ENCODE measurements at places on chromosomes 13 and 19. TPM values are rescaled to one million over a fixed set of nuclear protein-coding genes. Genes with fewer than 3 reads are reported as not detected.

The MEX3D gene
- total RNA-seq, result 70.2 TPM

The MYO1F gene
- 0.09 TPM for total RNA-seq

The JSRP1 gene
- total RNA-seq, result not detected

The MADCAM1 gene
- under 0.01 TPM for total RNA-seq

The NALCN gene
- total RNA-seq, result 7.3 TPM

The FLT3 gene
- not detected for total RNA-seq

The C1QTNF9B gene
- total RNA-seq, result not detected

The ITM2B gene
- total RNA-seq, result 68.6 TPM

The KMT2B gene
- 8.8 TPM for total RNA-seq

The ZNF132 gene
- 6.2 TPM for total RNA-seq

The SIAH3 gene
- under 0.01 TPM for total RNA-seq

The CYSLTR2 gene
- total RNA-seq, result under 0.01 TPM

The RAVER1 gene
- 11.7 TPM for total RNA-seq

The ZNF430 gene
- 6.0 TPM for total RNA-seq

The PCDH9 gene
- 4.5 TPM for total RNA-seq

The ARL11 gene
- 0.09 TPM for total RNA-seq

The FEM1A gene
- total RNA-seq, result 14.8 TPM

The ZNF77 gene
- 10.4 TPM for total RNA-seq

The GATAD2A gene
- 50.7 TPM for total RNA-seq

The PRRG2 gene
- 4.2 TPM for total RNA-seq

The PEAK3 gene
- total RNA-seq, result not detected

The PALM gene
- total RNA-seq, result 6.8 TPM

The ALDH16A1 gene
- 31.3 TPM for total RNA-seq

The FGF14 gene
- not detected for total RNA-seq

The MCF2L gene
- 0.09 TPM for total RNA-seq

The KIR2DL3 gene
- total RNA-seq, result not detected

The BTBD2 gene
- 44.5 TPM for total RNA-seq

The KLK2 gene
- not detected for total RNA-seq

The SLC25A41 gene
- total RNA-seq, result under 0.01 TPM

The ZNF738 gene
- total RNA-seq, result 4.1 TPM

The CLEC17A gene
- total RNA-seq, result not detected

The ZNF93 gene
- total RNA-seq, result 6.5 TPM

The CYP2A6 gene
- total RNA-seq, result not detected

The CDC42EP5 gene
- total RNA-seq, result 34.8 TPM

The ESD gene
- total RNA-seq, result 63.2 TPM

The CD209 gene
- not detected for total RNA-seq

The TYROBP gene
- total RNA-seq, result not detected

The METTL21C gene
- total RNA-seq, result not detected

The IRGC gene
- not detected for total RNA-seq

The MCEMP1 gene
- total RNA-seq, result not detected

The TDRD3 gene
- 14.6 TPM for total RNA-seq

The TMEM238 gene
- not detected for total RNA-seq

The BST2 gene
- 110 TPM for total RNA-seq

The COL5A3 gene
- total RNA-seq, result 2.4 TPM

The TUBA3C gene
- not detected for total RNA-seq

The KLK14 gene
- not detected for total RNA-seq

The ANGPTL4 gene
- total RNA-seq, result 21.4 TPM

The MBD3L3 gene
- not detected for total RNA-seq

The RNF17 gene
- total RNA-seq, result not detected

The WASF3 gene
- 4.4 TPM for total RNA-seq

The FPR1 gene
- total RNA-seq, result not detected

The ANKLE1 gene
- 1.3 TPM for total RNA-seq

The ZNF773 gene
- total RNA-seq, result 9.9 TPM

The FAM124A gene
- 1.9 TPM for total RNA-seq

The MYPOP gene
- total RNA-seq, result 1.1 TPM

The ZNF112 gene
- 6.1 TPM for total RNA-seq

The ZNF225 gene
- 6.4 TPM for total RNA-seq

The OR10H1 gene
- not detected for total RNA-seq

The ERFL gene
- under 0.01 TPM for total RNA-seq

Data from endothelial cell of coronary artery (primary cell).